ENCODE measurements at places on chromosomes 5 and 9. TPM values are rescaled to one million over a fixed set of nuclear protein-coding genes. Genes with fewer than 3 reads are reported as not detected.

C9orf78 gene
- total RNA-seq, result 34.1 TPM

OBP2B gene
- 0.33 TPM for total RNA-seq

BARHL1 gene
- total RNA-seq, result not detected

FOXE1 gene
- not detected for total RNA-seq

GGTA1 gene
- total RNA-seq, result 2.4 TPM

SLC34A3 gene
- total RNA-seq, result not detected

DMRTA1 gene
- 0.08 TPM for total RNA-seq

AGXT2 gene
- not detected for total RNA-seq

SLC45A2 gene
- 0.15 TPM for total RNA-seq

GRCh38 chr5:149434162-149435014 lies 55.3 kb upstream of the IL17B start:
- no peak overlapping the region for H3K27ac ChIP-seq
- no peaks in the 10 kb centered on the region for H3K36me3 ChIP-seq
- H3K4me1 ChIP-seq, result peaks cover 7% of the 10 kb centered on the region
- DNase-seq, result peak; percentile 60
- no peak overlapping the region for H3K4me3 ChIP-seq

DNA sequence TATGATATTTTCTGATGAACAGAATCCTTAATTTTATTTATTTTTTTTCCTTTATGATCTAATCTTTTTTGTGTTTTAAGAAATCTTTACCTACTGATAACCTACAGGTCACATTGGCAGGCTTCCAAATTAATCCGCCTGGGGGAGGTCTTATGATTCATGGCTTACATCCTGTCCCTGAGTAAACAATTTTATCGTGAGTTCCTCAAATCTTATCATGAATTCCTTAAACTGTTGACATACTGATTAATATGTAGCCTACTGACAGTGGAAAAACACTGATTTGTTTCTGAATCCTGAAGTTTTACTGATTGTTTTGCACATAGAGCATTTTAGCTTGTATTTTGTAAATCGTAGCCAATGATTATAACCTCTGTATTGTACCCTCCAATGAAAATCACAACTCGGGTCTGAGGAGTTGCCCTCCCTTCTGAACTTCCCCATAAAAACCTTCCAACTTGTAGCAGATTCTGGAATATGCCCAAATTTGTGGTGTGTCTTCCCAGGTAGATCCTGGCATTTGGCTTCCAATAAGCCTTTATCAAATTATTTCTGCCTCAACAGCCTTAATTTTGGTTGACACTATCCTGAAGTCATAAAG lies 105.6 kb downstream of the VCAN start:
- no peaks in the 10 kb centered on the region for H3K4me1 ChIP-seq
- no peaks in the 10 kb centered on the region for H3K27me3 ChIP-seq
- no peak overlapping the region for H3K27ac ChIP-seq
- no peak overlapping the region for H3K4me3 ChIP-seq
- DNase-seq, result no peak

- H3K36me3 ChIP-seq, result no peaks in the 10 kb centered on the region
- H3K4me3 ChIP-seq, result no peak overlapping the region
- no peak overlapping the region for H3K27ac ChIP-seq
Measured at GRCh38 chr5:58871648-58872242, 288.9 kb downstream of the RAB3C start.

- no peaks in the 10 kb centered on the region for H3K36me3 ChIP-seq
- H3K4me1 ChIP-seq, result no peaks in the 10 kb centered on the region
- H3K27ac ChIP-seq, result no peak overlapping the region
- H3K4me3 ChIP-seq, result no peak overlapping the region
- no peak for DNase-seq
- H3K27me3 ChIP-seq, result no peaks in the 10 kb centered on the region
Measured at GRCh38 chr9:128142061-128142460, 7.2 kb upstream of the LCN2 start.

DNA sequence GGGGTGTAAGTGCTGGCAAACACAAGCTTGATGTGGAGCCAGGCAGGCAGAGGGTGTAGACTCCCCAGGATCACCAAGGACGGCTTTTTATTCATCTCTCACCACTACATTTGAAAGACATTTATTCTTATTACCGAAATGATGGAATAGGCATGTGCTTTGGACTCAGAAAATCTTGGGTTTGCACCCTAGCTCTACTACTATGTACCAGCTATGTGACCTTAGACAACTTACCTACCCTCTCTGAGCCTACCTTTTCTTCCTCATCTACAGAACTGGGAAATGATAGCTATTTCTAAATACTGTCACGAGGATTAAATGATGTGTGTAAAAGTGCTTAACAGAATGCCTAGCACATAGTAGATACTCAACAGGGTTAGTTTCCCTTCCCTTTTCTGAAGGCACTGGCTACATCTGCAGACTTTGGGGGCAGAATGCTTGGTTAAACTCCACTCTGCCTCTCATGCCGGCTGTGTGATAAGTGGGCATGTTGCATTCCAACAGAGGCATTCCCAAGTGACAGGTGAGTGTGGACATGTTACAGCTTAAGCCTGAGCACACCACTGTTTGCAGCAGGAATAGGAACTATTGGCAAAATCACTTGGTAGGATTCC lies 94.8 kb downstream of the SLC1A3 start:
- no peaks in the 10 kb centered on the region for H3K4me1 ChIP-seq
- no peak overlapping the region for H3K4me3 ChIP-seq
- H3K27ac ChIP-seq, result no peak overlapping the region
- no peaks in the 10 kb centered on the region for H3K36me3 ChIP-seq
- H3K27me3 ChIP-seq, result no peaks in the 10 kb centered on the region

DNA sequence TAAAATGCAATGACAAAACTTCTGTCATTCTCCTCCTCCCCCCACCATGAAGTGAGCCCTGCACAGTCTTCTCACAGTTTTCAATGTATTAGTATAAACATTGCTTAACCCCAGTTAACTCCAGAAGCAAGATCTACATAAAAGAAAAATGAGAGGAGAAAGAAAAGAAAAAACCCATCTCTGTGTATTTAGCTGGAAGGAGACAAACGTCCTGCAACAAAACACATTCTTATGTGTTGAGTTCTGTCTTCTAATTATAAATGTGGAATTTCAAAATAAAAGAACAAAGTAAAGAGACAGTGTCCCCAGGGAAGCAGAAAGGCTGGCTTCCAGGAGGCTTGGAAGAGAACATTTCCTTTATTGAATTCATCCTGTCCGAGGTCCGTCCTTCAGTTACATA lies 491.9 kb upstream of the TUSC1 start:
- no peaks in the 10 kb centered on the region for H3K4me1 ChIP-seq
- H3K36me3 ChIP-seq, result no peaks in the 10 kb centered on the region
- DNase-seq, result no peak

DNA sequence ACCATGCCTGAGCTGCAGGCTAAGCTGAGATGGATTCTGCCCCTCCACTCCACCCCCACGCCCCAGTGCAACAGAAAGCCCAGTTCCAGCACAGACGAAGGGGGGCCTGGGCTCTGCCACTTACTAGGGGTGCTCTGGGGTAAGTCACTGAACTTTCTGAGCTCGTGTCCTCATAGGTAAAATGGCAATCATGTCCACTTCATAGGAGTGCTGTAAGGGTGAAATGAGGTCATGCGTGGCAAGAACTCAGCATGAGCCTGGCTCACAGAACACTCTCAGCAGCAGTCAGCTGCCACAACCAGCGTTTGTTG lies 8.4 kb upstream of the PSD2 start:
- DNase-seq, result no peak
- no peaks in the 10 kb centered on the region for H3K4me1 ChIP-seq
- no peak overlapping the region for H3K4me3 ChIP-seq
- H3K27ac ChIP-seq, result no peak overlapping the region
- H3K36me3 ChIP-seq, result no peaks in the 10 kb centered on the region
- no peaks in the 10 kb centered on the region for H3K27me3 ChIP-seq

- no peak overlapping the region for H3K27ac ChIP-seq
- no peaks in the 10 kb centered on the region for H3K27me3 ChIP-seq
- no peak for DNase-seq
- no peaks in the 10 kb centered on the region for H3K36me3 ChIP-seq
- no peak overlapping the region for H3K4me3 ChIP-seq
Measured at GRCh38 chr5:38806775-38807258, 39.0 kb upstream of the OSMR start.

- DNase-seq, result no peak
- no peak overlapping the region for H3K4me3 ChIP-seq
- H3K27ac ChIP-seq, result no peak overlapping the region
- no peaks in the 10 kb centered on the region for H3K4me1 ChIP-seq
- H3K27me3 ChIP-seq, result no peaks in the 10 kb centered on the region
Measured at GRCh38 chr5:159681661-159682060, 234.6 kb upstream of the ADRA1B start.

DNA sequence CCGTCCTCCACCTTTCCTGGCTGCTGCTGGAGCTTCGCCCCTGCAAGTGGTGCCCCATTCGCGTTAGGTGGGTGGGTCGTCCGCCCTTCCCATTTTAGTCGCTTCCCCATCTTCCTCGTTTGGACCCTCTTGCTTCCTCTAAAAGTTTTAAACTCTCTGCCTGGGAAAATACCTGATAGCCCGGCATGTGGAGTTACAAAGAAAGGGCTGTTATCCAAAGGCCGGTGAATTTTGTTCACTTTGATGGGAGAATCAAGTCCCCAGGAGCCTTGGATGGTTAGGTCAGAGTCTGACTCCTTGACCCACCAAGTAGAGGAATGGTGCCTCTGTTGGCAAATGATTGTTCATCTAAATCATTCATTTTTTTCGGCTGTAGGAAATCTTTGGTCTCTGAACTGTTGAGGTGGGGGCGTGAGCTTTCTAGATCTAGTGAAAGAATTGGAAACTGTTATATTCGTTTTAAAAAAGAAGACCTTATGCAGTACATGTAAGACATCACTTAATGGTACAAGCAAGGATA lies 29.5 kb upstream of the APC start:
- peak overlapping the region; percentile 82 for H3K27ac ChIP-seq
- peak overlapping the region; percentile 78 for H3K4me3 ChIP-seq
- H3K36me3 ChIP-seq, result no peaks in the 10 kb centered on the region
- peaks cover 9% of the 10 kb centered on the region for H3K4me1 ChIP-seq
- no peak for DNase-seq

- H3K4me3 ChIP-seq, result no peak overlapping the region
- H3K27me3 ChIP-seq, result no peaks in the 10 kb centered on the region
- no peaks in the 10 kb centered on the region for H3K36me3 ChIP-seq
- no peak overlapping the region for H3K27ac ChIP-seq
- peak; percentile 36 for DNase-seq
Measured at GRCh38 chr9:36023260-36024048, 13.3 kb upstream of the RECK start.

DNA sequence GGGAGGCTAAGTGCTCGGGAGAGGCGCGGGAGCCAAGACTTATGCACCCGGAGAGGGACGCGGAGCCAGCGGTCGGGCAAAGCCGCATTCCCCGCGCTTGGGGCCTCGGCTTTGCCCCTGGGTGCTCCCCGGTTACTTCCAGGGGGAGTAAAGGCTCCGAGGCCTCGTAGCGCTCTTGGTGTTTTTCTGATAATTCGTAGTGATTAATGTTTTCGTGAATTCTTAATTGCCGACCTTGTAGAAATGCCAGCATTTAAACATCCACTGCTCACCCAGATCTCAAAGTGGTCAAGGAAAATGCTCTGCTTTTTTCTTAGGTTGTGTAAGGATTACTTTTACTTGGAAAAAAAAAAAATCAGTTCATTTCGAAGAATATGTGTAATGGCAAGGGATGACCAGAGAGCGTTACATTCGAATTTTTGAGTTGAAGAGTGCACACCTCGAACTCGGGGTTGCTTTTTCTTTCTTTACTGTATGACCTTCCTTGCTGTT lies 654 bp upstream of the TUT7 start:
- no peak for DNase-seq
- peak overlapping the region; percentile 86 for H3K4me3 ChIP-seq
- no peaks in the 10 kb centered on the region for H3K36me3 ChIP-seq
- H3K4me1 ChIP-seq, result peaks cover 12% of the 10 kb centered on the region

DNA sequence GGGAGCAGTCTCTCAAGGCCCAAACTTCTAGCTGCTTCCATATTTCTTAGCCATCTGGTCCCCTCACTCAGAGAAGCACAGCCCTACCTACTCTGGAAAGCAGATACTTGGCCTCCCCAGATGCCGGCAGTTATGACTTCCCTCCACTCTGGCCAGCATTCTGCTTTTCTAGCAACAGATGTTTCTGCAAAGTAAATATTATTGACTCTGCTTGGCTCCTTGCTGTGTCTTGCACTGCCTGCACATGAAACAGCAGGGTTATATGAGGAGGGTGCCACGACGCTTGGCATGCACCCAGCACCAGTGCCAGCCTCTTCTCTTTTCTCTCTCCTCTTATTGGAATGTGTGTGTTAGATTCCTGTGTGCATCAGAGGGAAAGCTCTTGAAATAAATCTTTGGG lies 99.7 kb downstream of the ARHGAP26 start:
- H3K36me3 ChIP-seq, result no peaks in the 10 kb centered on the region
- H3K27me3 ChIP-seq, result no peaks in the 10 kb centered on the region
- peak; percentile 34 for DNase-seq
- H3K4me1 ChIP-seq, result peaks cover 5% of the 10 kb centered on the region
- H3K27ac ChIP-seq, result no peak overlapping the region

DNA sequence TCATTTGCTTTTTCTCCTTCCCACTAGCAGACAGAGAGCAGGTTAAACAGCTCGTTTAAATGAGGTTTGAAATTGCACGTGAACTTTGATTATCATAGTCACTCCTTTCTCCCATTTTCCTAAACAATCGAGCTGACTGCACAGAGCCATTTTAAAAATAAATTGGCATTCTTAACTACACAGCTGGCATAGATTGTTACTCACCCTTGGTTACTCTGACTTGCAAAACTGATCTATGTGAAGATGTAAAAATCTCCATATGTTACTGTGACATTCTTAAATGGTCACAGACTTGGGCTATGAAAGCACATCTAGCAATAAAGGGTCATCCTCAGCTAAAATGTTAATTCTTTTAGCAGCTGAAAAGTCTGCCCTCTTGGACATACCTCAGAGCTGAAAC lies 368.5 kb downstream of the DTWD2 start:
- H3K27ac ChIP-seq, result no peak overlapping the region
- no peaks in the 10 kb centered on the region for H3K27me3 ChIP-seq
- no peaks in the 10 kb centered on the region for H3K4me1 ChIP-seq
- no peak for DNase-seq

- H3K36me3 ChIP-seq, result no peaks in the 10 kb centered on the region
- no peak overlapping the region for H3K27ac ChIP-seq
- no peaks in the 10 kb centered on the region for H3K27me3 ChIP-seq
- no peaks in the 10 kb centered on the region for H3K4me1 ChIP-seq
- peak; percentile 8 for DNase-seq
- no peak overlapping the region for H3K4me3 ChIP-seq
Measured at GRCh38 chr9:126158588-126159429, 167.8 kb upstream of the MVB12B start.

GRCh38 chr5:104800440-104801048 lies 1238.0 kb upstream of the NUDT12 start:
- H3K4me1 ChIP-seq, result no peaks in the 10 kb centered on the region
- no peak overlapping the region for H3K4me3 ChIP-seq
- no peaks in the 10 kb centered on the region for H3K36me3 ChIP-seq
- H3K27me3 ChIP-seq, result no peaks in the 10 kb centered on the region
- DNase-seq, result no peak

- H3K4me1 ChIP-seq, result peaks cover 2% of the 10 kb centered on the region
- H3K27ac ChIP-seq, result no peak overlapping the region
- no peak overlapping the region for H3K4me3 ChIP-seq
- no peaks in the 10 kb centered on the region for H3K27me3 ChIP-seq
- H3K36me3 ChIP-seq, result no peaks in the 10 kb centered on the region
Measured at GRCh38 chr5:68273717-68274409, 58.3 kb downstream of the PIK3R1 start.

- H3K4me3 ChIP-seq, result no peak overlapping the region
- no peaks in the 10 kb centered on the region for H3K36me3 ChIP-seq
- no peak for DNase-seq
- H3K27me3 ChIP-seq, result no peaks in the 10 kb centered on the region
- no peaks in the 10 kb centered on the region for H3K4me1 ChIP-seq
Measured at GRCh38 chr5:87116825-87117512, 150.7 kb upstream of the RASA1 start.

- peak within 1 kb of the TSS; percentile 73 for H3K4me3 ChIP-seq
- H3K27ac ChIP-seq, result peak within 1 kb of the TSS; percentile 89
- DNase-seq, result peak; percentile 82
- peaks cover 4% of the 10 kb centered on the region for H3K4me1 ChIP-seq
- no peaks in the 10 kb centered on the region for H3K36me3 ChIP-seq
Measured at GRCh38 chr5:172640822-172641358, at the start of gene NEURL1B. TSS of gene NEURL1B (plus strand) at chr5:172641263. CDS start at chr5:172641407, 144 bp downstream.

Data from ovary (tissue), 10 donors.